ENCODE measurements at places on chromosomes 3 and 15.

- no peak for DNase-seq
Measured at GRCh38 chr3:44960387-44961026, 15.5 kb downstream of the ZDHHC3 start.

DNA sequence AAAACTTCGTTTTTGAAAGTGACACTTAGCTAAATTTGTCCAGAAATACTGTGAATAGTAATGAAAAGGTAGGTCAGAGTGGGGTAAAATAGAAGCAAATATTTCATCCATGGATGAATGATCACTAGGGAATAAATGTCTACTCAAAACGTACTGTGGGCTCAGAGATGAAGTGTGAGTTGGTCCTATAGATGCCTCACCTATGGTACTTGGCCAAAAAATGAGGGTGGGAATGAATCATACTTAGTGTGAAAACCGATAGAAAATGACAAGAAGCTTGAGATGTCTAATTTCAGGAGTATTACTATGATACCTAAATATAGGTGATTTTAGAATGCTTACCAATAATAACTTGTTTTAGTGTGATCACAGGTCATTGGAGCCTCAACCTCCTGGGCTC lies 155.9 kb downstream of the GMNC start:
- no peak for DNase-seq

- DNase-seq, result no peak
Measured at GRCh38 chr15:22831473-22831872, 7.0 kb upstream of the NIPA2 start.

DNA sequence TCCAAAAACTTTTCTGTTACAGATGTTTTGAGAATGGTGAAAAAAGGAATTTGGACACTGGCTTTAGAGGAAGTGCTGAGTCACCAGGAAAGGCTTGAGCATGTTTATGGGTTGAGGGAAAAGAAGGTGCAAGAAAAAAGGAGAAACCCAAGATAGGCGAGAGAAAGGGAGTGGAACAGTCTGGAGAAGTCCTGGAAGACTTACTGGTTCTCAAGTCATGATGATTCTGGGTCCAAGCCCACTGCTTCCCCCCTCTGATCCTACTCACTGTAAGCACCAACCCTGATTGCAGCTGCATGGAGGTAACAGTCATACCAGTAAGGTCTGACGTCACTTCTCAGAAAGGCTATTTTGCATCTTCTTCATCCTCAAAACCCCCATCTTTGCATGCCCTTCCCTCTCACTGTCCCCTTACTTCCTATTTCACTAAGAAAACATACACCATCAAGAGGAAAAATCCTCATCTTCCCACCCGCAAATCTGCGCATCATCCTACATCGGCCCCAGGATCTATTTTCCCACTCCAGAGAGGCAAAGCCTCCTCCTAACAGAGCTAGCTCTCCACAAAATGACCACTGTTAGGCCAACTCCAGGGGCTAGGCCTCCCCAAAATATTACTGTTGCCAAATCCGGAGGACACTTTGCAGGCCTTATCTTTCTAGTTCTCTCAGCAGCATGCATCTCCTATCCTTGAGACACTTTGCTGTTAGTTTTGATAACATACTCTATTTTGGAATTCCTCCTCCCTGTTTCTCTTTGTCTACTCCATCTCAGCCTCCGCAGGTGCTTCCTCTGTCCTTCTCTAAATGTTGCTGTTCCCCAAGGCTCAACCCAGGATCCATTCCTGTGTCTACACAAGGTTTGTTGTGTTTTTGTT lies 3.2 kb upstream of the ATP13A3 start:
- no peak for DNase-seq

DNA sequence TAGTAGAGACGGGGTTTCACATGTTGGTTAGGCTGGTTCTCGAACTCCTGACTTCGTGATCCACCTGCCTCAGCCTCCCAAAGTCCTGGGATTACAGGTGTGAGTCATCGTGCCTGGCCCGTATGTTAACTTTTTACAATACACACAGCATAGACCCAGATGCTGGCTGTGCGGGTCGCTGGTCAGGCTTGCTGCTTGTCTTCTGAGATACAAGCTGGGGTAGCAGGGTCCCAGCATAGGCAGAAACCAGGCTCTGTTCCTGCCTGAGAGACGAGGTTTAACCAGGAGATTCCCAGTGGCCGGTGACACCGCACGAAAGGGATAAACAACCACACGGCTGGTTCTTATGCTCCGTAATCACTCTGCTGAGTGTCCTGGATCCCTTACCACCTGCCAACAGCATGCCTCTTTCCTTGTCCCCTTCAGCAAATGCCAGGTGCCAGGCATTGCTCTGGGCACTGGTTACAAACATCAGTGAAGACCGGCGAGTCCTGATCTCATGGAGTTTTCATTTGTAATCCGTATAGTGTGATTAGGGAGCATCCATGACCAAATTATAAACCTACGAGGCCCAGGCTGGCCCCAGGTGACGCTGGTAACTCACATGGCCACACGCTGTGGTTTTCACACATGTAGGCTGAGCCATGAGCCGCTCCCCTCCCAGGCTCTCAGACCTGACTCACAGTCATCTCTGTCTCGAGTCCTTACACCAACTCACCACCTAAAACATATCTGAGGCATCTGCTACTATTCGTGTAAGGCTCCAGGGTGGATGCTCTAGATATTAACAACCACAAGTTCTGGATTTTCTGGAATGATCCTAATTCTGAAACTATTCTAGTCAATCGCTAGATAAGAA lies 125.7 kb downstream of the PDZRN3 start:
- DNase-seq, result no peak

Data from stimulated activated CD8-positive, alpha-beta memory T cell treated with anti-CD3 and anti-CD28 coated beads, Interleukin-4, amount 100 ng/mL, for 1 hour (primary cell).